Right renal cortex interstitium (tissue), 3 donors: ENCODE measurements at places on chromosomes 7 and 10.

DNA sequence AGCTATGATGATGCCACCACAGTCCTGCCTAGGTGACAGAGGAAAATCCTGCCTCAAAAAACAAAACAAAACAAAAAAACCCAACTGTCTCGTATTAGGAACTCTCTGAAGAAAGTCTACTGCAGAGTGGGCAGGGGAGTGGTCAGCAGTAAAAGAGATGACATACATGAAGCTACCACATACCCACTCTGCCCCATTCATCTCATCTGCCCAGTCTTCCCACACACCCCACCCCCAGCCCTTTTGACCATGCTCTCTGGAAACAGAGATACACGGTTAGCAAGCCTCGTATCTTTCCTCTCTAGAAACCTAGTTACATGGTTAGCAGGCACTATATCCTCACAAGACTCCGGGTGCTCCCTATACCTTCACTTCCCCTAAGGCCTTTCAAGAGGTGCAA, 8.3 kb downstream of the SLC37A3 start:
- no peak for DNase-seq

DNA sequence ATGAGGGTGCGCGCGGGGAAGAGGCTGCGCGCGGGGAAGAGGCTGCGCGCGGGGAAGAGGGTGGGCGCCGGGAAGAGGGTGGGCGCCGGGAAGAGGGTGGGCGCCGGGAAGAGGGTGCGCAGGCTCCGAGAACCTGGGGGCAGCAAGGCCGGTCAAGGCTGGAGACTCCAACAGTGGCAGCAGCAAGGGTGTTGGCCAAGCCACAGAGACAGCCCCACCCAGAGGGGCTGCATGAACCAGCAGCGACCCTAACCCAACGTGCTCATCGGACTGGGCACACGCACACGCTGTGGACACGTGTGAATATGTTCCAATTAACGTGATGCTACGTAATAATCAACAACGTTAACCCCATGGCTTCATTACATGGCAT, 48.8 kb downstream of the DIP2C start:
- DNase-seq = no peak

GRCh38 chr7:44348300-44348699, 22.9 kb upstream of the CAMK2B start:
- DNase-seq = no peak

- DNase-seq = no peak
Observed at GRCh38 chr10:69486922-69487730, 35.9 kb downstream of the TSPAN15 start.

GRCh38 chr7:5429857-5430611, 6.4 kb upstream of the TNRC18 start:
- no peak for DNase-seq

- no peak for DNase-seq
Observed at GRCh38 chr7:106793015-106793975, 71.8 kb upstream of the PIK3CG start.

- no peak for DNase-seq
Observed at GRCh38 chr10:122285506-122286444, 14.7 kb downstream of the BTBD16 start.

DNA sequence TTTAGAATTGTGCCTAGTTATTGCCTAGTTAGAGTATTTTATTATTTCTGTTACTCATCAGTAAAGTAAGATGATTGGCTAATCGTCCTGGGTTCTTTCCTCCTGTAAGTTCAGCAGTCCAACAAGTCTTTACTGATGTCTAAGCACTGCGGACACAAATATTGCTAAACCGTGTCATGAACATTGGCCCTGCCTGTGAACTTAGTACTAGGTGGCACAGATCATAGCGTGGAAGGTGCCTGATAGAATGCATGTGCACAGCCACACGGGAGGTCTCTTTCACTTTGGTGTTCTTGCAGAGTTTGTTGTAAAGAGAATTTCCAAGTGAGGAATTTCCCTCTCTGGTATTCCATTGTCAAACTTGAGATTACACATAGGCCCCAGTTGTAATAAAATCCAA, 38.0 kb downstream of the RBM33 start:
- no peak for DNase-seq

- DNase-seq = no peak
Observed at GRCh38 chr7:88396948-88397322, 90.2 kb upstream of the STEAP4 start.

DNA sequence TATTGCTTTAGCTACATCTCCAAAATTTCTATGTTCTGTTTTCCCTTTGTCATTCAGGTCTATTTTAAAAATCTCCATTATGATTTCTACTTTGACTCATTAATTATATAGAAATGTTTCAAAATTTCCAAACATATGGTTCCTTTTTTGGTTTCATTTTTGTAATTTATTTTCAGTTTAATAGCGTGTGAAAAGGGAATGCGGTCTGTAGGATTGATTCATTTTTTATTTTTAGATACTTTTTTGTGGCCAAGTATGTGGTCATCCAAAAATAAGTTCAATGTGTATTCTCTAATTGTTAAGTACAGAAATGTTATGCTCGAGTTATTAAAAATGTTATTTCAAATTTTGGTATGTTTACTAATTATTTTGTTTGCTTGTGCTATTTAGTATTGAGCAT, 72.5 kb upstream of the ANKRD1 start:
- no peak for DNase-seq
